ENCODE measurements at places on chromosomes 6 and 20.

DNA sequence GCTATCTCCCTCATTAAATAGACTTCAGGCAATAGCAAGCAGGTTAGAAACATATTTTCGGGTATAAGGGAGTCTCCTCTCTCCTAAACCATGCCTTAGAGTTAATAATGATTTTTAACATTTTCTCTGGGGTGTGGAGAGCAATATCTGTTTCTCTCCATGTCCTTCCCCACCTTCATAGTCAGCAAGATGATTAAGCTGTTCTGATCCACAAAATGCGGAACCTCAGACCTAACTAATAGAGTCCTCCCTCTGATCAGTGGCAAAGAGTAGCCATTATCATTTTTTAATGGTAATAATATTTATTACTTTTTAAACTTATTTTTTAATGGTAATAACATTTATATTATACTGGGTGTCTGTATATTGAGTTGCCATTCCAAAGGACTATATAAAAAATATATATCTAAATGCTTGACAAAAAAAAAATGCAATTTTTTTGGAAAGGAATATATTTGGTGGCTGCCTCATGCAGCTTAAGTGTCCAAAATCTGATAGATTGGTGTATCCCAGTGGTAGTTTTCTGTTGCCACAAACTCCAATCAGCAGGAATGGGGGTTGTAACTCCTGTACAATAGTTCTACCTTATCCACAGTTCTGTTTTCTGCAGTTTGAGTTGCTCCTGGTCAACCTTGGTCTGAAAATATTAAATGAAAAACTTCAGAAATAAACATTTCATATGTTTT lies 14.0 kb upstream of the BTN3A2 start:
- no peak for DNase-seq

- no peak for DNase-seq
Measured at GRCh38 chr20:32152421-32153155, 43.1 kb downstream of the TM9SF4 start.

GRCh38 chr6:156146891-156147290 lies 630.3 kb upstream of the ARID1B start:
- no peak for DNase-seq

DNA sequence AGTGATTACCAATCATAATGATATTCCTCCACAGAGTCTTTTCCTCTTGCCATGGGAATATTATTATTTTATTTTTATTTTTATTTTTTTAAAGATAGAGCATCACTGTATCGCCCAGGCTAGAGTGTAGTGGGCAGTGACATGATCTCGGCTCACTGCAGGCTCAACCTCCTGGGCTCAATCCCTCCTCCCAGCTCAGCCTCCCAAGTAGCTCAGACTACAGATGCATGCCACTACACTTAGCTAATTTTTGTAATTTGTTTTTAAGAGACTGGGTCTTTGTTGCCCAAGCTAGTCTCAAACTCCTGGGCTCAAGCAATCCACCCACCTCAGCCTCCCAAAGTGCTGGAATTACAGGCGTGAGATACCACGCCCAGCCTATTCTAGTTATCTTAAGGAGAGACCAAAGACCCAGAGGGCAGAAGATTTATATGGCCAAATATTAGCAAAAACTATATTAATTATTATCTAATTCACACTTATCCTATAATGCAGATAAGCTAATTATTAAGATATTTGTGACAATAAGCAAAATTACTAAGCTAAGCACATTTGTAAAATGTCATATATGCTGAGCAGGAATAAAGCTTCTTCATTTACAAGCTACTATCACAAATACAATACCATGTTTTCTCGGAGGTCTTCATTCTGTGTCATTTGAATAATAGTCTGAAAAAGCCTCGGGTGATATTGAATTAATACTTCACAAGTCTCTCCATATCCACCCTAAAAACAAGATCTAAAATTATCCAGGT lies 63.5 kb downstream of the HACE1 start:
- no peak for DNase-seq

- no peak for DNase-seq
Measured at GRCh38 chr20:483815-484644, 21.7 kb upstream of the TBC1D20 start.

- no peak for DNase-seq
Measured at GRCh38 chr6:99416226-99416625, 8.9 kb downstream of the PNISR start.

- no peak for DNase-seq
Measured at GRCh38 chr20:57248132-57248797, 18.2 kb downstream of the BMP7 start.

- no peak for DNase-seq
Measured at GRCh38 chr20:23298926-23299672, 51.5 kb upstream of the NXT1 start.

DNA sequence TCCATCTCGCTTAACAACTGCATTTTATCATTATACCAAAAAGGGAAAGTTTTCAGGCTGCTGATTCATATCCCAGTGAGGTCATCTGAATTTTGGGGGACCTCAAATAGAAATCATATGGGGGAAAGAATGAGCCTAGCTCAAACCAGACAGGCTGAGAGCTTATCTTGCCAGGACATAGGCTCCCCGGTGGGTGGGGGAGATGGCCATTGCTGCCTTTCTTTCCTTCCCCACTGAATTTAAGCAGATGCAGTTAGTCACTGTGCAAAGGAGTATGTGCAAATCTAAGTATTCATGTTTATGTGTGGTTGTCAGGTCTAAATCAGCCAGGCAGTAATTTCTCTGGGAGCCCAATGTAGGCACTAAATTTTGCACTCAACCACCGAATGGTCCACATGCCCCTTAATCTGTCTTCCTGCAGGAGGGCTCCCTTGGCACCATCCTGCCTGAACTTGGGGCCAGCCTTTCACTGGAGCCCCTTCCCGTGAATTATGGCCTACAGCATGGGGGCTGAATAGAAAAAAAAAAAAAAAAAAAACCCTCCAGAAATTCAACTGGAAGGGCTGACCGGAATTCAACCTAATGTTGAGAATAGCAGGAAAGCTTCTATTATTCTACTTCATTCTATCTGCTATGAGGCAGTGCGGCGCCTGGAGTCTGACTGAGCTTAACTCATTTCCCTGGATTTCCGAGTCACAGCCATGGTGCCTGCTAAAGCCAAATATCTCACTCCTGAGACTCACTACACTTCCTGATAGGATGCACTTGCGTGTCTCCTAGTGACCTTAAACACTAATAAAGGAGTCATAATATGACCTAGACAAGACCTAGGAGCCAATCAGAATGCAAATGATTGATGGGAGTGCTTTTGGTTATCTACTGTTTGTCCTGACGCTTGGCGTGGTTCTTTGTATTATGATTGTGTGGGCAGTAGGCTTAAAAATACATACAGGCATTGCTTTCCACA lies 161.5 kb upstream of the HEY2 start:
- DNase-seq = no peak

DNA sequence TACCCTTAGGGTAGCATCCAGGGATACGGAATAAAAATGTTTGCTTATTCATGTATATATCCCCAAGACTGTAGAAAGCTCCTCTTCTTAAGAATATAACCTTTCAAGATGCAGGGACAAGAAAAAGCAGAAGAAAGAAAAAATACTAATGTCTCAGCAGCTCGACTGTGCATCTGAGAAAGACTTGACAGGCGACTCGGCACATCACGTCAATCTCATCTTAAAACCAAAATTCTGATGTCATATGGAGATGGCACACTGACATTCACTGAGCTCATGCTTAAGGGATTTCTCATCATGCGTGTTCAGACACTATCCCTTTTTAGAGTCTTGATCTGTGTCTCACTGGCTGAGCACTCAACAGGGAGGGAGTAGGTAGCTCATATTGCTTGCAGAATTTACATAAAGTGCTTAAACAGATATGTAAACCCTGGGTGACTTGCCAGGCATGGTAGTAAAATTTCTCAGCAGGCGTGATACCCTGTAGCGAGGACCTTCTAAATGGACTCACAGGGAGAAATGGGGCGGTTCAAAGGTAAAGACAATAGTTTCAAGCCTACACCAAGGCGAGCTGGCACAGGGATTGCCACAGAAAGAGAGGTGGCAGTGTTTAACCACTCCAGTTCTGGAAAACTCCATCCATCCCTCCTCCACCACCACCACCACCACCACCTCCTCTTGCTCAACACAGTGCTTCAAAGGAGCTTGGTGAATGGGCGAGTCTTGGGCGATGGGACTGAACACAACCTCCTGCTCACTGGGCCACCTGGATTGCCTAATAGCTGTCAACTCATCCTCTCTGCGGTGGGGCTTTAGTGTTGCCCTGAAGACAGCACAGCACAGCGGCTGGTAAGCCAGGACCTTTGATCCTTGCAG lies 330.5 kb downstream of the TFAP2A start:
- DNase-seq = no peak

GRCh38 chr6:125519367-125519766 lies 217.6 kb upstream of the HDDC2 start:
- peak; percentile 87 for DNase-seq

GRCh38 chr6:30194797-30195690 lies 18.2 kb downstream of the TRIM26 start:
- DNase-seq = no peak

- no peak for DNase-seq
Measured at GRCh38 chr6:10723567-10723881, 654 bp downstream of the TMEM14C start.

DNA sequence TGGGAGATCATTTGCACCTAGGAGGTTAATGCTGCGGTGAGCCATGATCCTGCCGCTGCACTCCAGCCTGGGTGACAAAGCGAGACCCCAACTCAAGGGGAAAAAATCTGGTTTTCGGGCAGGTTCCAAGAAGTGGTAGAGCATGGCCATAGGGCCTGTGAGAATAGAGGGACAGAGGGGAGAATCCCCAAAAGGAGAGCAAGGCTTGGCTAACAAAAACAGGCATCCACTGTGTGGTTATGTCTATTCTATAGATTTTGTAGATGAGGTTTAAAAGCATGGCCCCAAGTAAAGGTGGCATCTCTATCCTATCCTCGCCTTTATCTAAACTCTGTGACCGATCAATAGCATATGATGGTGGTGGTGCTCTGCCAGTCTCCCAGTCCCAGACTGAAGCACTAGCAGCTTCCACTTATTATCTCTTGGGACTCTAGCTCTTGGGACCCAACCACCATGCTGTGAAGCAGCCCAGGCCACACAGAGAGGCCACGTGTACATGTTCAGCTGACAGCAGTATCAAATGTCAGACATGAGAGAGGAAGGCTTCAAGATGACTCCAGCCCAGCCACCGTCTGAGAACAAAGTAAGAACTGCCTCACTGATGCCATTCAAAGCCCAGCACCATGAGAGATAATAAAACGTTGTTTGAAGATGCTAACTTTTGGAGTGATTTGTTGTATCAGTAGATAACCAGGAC lies 27.7 kb downstream of the EIF2S2 start:
- no peak for DNase-seq

DNA sequence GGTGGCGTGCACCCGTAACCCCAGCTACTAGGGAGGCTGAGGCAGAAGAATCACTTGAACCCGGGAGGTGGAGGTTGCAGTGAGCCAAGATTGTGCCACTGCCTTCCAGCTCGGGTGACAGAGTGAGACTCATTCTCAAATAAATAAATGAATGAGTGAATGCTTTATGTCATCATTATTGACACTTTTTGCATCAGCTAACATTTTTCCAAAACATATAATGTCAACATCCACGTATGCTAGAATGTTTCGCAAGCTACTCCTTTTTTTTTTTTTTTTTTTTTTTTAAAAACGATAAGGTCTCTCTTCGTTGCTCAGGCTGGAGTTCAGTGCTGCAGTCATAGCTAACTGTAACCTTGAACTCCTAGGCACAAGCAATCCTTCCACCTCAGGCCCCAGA lies 72.2 kb downstream of the SENP6 start:
- no peak for DNase-seq

DNA sequence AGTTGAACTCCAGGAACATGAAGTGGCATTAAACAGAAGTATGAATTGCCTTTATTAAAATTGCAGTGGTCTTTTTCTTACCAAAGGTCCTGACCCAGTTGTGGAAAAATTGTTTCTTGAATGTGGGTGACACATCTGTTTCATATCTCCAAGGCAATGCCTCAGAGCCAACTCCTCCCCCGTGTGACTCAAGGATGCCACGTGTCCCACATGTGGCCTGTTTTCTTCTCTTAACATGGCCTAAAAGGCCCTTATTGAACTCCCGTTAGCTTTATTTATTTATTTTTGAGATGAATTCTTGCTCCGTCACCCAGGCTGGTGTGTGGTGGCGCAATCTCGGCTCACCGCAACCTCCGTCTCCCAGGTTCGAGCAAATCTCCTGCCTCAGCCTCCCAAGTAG lies 128.4 kb upstream of the ESR1 start:
- DNase-seq = peak; percentile 9

- DNase-seq = no peak
Measured at GRCh38 chr6:43173591-43174262, 2.7 kb downstream of the SRF start.

DNA sequence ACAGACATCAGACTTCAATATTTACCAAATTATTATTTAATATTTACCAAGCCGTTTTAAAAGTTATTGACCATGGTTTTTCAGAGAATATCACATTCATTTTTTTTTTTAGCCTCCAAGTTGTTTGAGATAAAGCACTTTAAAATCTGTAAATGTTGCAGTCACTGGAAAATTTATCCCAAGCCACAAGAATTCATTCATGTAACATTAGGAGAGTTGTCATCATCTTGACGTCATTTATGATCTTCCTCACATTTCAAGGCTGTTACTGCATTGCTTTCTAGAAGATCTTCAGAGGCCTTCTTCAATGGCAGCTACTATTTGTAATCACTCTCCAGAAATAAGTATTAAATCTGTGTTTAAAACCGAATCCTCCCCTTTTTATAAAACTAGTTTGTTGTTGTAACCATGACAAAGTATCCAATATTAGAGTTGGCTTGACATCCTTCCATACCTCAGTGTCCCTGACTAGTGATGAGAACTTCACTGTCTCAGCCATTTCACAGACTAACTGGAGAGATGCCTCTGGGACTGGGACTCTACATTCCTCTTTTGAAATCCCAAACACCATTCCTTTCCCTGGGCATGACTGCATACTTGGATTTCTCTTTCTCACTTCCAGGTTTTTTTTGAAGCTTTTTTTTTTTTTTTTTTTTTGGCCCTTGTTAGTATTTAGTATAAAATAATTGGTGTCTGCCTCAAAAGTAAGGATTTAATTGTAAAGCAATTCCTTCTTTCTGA lies 100.1 kb downstream of the ZFAND3 start:
- peak; percentile 11 for DNase-seq

DNA sequence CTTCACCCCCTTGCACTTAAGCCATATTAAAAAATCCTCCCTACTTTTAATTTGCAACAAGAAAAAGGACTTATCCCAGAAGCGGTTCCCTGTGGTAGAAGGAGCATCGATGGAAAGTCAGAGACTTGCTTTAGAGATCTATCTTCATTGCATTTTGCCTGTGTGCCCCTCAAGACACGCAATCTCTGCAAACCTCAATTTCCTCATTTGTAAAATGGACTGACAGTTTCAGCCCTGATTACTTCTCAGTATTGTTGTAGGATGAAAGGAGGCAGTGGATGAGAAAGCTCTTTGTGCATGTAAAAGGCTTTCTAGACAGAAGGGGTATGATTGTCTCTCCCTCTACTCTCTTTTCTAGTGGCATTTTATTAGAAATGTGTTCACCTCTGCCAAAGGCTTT lies 410.2 kb downstream of the CDC5L start:
- no peak for DNase-seq

DNA sequence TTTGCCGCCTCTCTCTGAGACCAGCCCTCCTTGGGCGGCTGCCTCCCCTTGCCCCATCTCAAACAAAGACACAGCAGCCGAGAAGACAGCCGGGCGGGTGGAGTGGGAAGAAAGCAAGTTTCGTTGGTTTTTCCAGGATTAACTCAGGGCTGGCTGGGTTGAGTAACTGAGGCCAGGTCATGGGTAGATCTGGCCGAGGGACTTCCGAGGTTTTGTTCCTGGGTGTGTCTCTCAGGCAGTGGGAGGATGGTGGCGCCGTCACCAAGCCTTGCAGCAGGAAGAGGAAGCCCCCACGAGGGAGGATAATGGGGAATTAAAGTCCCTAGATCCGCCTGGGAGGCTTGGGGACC lies 167.2 kb downstream of the TTLL2 start:
- no peak for DNase-seq

Data from H4 (cell line).